ENCODE measurements at places on chromosomes 12 and 14.

- DNase-seq = no peak
Measured at GRCh38 chr12:117085318-117085947, 13.8 kb downstream of the TESC start.

DNA sequence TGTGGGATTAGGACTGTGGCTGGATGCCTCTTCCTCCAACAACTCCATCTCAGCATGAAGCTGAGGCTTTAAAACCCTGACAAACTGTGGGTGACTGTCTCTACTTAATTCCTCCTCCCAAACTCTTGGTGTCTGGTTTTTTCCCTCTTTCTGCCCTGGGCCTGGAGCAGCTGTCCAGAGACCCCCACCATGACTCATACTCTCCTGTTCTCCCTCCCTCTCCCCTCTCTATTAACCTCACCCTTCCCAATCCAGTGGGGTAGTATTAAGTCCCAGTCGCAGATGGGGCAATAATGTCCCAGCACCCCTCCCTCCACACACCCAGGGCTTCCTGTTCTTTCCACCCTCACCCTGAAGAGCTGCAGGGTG, 2.0 kb upstream of the DNAJC14 start:
- no peak for DNase-seq

DNA sequence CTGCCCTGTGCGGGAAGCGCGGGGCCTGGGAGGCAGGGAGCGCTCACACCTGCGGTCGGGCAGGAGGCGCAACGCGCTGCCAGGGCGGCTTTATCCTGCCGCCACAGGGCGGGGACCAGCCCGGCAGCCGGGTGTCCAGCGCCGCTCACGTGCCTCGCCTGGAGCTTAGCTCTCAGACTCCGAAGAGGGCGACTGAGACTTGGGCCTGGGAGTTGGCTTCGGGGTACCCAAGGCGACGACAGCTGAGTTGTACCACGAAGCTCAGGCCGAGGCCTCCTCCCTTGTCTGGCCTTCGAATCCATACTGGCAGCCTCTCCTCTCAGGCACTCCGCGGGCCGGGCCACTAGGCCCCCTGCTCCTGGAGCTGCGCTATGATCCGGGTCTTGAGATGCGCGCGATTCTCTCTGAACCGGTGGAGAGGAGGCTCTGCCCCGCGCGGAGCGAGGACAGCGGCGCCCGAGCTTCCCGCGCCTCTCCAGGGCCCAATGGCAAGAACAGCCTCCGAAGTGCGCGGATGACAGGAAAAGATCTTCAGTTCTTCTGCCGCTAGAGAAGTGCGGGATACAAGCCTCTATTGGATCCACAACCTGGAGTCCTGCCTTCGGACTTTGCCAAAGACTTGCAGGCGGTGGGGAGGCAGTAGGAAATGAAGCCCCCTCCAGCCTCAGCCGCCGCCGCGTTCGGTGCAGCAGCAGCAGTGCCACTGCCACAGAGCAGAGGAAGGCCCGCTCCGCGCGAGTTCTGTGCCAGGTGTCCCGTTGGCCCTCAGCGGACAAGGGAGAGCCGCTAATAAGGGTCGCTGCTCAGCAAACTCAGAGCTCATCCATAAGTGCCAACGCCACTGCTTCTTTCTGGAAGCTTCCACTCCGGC, 6.8 kb downstream of the SIX1 start:
- no peak for DNase-seq

GRCh38 chr12:65015850-65016249, 105.3 kb downstream of the WIF1 start:
- DNase-seq = no peak

DNA sequence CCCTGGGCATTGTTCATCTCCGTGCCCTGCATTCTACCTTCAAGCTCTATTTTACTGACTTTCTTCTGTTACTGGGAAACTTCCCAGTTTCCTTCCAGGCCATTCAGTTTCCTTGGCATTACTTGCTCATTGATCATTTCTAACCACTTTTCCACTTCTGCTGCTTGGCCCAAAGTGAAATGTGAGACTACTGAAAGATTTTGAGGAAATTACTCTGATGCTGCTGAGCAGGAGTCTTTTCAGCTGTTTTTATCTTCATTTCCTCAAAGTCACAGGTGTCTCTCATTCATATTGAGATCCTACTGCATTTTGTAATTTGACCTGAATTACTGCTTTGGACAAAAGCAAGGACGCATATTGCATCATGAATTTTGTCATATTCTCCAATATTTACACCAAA, 26.4 kb upstream of the DBX2 start:
- no peak for DNase-seq

- no peak for DNase-seq
Measured at GRCh38 chr12:63354969-63355368, 204.0 kb upstream of the AVPR1A start.

DNA sequence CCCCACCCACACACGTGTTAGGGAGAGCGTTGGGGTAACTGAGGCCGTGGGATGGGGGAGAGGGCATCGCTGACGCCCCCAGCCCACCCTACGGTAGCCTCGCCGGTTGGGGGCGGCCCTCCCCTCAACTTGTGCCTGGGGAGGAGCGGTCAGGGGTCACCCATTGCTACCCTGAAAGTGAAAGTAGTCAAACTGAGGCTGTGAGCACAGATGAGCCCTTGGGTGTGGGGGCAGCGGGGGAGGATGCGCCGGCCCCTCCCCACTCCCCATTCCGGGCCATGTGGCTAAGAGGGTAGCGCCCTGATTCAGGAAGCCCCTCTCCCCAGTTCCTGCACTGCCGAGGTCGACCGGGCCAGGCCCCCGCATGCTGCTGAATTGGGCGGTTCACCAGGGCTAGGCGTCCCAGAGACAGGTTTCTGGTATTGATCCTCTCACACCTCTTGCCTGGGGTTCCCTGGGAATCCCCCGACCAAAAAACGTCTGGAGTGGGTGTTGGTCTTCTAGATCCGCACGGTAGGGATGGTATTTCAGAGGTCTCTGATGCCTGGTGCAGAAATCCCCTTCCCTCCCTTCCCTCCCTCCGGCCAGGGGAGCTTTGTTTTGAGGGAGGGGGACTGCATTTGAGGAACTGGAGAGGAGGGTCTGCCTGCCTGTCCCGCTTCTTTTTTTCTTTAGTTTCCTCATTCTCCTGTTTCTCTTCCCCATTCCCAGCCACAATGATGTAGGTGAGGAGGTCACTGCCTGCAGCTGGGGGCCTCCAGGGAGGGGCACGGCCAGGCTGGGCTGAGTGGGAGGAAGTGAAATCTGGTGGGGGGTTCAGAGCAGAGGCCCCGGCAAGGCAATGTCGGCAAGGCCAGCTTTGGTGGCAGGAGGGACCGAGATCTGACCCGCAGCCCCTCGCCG, 1.0 kb downstream of the SH2B3 start:
- no peak for DNase-seq

DNA sequence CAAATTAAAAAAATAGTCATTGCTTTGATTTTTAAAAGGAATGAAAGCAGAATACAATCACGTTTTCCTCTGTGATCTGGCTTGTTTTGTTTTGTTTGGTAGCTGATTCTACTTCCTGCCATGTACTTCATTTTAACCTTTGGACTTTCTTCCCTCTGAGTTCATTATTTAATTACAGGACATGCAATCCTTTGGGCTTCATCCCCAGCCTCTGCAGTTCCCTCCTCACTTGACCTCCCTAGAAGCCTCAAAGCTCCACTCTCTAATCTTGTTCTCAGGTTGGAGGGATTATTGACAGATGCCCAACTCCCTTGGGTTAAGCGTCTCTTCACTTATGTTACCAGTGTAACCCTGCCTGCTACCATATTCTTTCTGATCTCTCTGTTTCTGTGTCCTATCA, 967.9 kb upstream of the SEL1L start:
- no peak for DNase-seq

DNA sequence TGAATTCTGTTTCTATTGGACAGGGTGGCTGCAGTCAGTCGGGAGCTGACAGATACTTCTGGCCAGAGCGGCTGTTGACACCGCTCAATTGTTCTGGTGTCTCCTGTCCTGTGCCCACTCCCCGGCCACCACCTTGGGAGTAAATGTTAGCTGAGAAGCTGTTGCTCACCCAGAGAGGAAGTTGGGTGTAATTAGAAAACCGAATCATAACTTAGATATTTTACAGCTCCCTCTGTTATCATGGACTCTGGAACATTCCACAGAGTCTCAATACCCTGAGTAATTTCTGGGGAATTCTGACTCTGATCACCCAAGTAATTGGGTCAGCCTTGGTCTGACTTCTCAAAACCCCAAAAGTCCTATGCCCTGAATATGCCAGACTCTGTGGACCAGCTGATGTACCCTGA, 58.3 kb upstream of the RFLNA start:
- DNase-seq = no peak

DNA sequence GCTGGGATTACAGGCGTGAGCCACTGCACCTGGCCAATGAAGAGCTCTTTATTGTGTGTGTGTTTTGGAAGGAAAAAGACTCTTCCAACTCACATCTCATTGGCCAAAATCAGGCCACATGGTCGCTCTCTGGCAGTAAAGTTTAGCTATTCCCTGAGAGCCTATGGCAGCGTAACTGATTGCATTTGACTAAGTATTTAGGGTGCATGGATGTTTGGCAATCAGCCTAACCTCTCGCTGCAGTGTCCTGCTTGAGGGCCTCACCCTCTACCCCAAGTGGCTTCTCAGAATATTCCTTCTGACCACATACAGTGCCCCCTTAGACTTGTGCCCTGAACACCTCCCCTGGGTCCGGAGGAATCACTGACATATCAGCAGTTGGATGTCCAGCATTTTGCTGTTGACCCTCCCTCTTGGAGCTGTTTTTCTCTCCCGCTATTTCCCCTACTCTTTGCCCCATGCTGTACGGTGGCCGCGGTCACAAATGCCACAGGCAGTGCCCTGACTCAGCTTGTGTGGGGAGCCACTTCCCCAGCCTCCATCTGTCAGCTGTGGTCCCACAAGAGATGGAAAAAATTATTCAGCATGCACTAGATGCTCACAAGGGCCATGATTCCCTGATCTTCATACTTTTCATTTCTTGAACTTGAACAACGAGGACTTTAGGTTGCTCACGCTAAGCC, 9.5 kb downstream of the PHETA1 start:
- no peak for DNase-seq

DNA sequence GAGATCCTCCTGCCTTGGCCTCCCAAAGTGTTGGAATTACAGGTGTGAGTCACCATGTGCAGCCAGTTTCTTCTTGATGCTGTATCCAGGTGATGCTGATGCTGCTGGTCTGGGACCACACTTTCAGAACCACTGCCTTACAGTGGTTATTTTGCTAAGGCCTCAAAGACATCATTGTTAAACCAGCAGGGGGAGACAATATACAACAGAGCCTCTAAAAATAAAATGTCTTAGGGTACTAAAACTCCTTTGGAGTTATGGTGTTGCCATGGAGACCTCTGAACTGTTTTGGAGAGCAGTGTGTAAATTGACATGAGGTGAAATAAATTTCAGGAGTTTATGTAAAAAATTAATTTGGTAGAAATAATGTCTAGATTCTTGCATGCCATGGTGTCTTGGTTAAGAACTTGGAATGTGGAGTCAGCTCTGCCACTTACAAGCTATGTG, 1.1 kb upstream of the ARG2 start:
- DNase-seq = peak; percentile 34

- DNase-seq = no peak
Measured at GRCh38 chr14:74257941-74258763, 18.9 kb downstream of the VSX2 start.

DNA sequence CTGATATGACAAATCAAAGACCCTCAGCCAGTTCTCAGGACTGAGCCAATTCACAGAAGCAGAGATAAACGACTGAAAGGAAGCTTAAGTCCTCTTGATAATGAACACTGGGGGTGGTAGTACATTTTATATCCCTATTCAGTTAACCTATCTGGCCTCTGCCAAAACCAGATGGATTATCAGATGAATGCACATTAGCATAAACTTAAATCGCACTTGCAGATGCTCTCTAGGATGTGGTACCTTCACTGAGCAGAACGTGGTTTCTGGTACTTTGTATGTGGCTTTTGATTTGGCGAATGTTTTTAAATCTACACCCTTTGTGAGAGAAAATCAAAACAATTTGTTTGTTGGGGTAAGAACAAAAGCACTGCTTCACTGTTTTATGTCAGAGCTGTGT, 21.1 kb upstream of the TAS2R14 start:
- no peak for DNase-seq

GRCh38 chr12:131357185-131357747, 353.6 kb upstream of the SFSWAP start:
- DNase-seq = no peak

DNA sequence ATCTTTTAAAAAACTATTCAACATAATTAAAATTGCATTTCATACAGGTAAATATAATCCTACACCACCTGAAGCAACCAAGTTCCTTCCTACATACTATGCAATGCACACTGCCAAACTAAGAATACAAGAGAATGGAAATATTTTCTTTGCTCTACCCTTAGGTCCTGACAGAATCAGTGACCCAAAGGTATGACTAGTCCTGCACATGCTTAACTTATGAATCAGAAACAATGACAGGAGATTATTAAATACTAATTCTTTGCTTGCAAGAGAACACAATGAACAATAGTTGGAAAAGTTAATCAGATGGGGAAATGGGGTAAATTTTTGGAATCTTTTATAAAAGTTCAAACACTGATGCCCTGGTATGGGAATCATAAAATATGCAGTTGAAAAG, 220.1 kb downstream of the SOX5 start:
- DNase-seq = no peak

GRCh38 chr12:71636704-71637115, 26.9 kb downstream of the ZFC3H1 start:
- peak; percentile 7 for DNase-seq

DNA sequence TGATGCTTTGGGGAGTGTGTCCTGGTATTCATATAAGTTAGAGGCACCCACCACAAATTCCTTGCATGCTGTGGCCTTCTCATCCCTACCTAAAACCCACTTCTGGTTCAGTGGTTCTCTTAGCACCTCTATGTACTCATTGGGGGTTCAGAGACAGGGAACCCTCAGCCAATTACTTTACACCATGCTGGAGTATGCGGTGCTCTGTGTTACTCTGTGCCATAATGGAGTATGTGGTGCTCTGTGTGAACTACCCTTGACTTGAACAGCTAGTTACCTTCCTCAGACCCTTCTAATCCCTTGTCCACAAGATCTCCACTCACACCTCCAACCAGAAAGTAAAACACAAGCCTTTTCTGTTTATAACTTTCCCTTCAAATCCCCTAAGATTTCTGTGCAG, 172.5 kb upstream of the E2F7 start:
- no peak for DNase-seq

- no peak for DNase-seq
Measured at GRCh38 chr12:24615967-24616411, 332.9 kb downstream of the BCAT1 start.

GRCh38 chr12:92365333-92365732, 219.7 kb upstream of the BTG1 start:
- no peak for DNase-seq

- DNase-seq = no peak
Measured at GRCh38 chr12:111409780-111410430, 4.2 kb downstream of the SH2B3 start.

DNA sequence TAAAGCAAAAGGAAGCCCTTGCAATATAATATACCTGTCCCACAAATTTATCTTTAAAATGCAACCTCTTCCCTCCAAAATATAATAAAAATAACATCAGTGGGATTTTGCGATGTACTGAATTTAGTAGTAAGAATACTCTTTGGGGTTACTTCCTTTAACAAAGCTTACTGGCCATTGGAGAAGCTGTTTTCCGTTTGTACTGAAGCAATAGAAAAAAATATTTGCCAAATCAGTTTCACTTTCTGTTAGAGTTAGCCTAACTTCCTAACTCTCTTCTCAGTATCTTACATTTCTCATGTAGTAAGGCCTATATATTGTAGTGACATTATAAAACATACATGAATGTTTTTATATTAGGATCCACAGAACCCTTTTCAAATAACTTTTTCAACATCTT, 3.7 kb downstream of the MAX start:
- DNase-seq = no peak
